GM03348 (cell line): ENCODE measurements at places on chromosomes 11 and 22.

- DNase-seq = peak; percentile 91
These were observed at the start of gene UFD1 for GRCh38 chr22:19478901-19479354. Gene UFD1 (minus strand): TSS chr22:19479193. CDS start chr22:19479085, 108 bp downstream.

DNA sequence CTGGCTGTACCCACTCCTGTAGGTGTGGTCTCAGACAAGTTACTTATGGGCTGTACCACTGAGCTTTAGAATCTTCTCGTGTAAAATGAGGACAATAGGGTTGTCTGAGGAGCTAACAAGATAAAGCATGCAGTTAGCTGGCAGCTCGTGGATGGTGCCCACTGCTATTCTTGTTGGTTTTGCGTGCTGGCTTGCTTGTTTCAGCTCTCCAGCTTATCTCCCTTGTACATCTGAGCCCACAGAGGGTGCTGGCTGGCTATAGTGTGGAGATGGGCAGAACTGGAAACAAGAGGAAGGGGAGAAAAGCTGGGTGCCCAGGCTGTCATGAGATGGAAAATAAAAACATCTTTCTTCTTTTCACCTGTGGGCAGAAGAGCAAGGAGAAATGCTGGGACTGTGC lies 46.5 kb upstream of the GALNT18 start:
- no peak for DNase-seq

DNA sequence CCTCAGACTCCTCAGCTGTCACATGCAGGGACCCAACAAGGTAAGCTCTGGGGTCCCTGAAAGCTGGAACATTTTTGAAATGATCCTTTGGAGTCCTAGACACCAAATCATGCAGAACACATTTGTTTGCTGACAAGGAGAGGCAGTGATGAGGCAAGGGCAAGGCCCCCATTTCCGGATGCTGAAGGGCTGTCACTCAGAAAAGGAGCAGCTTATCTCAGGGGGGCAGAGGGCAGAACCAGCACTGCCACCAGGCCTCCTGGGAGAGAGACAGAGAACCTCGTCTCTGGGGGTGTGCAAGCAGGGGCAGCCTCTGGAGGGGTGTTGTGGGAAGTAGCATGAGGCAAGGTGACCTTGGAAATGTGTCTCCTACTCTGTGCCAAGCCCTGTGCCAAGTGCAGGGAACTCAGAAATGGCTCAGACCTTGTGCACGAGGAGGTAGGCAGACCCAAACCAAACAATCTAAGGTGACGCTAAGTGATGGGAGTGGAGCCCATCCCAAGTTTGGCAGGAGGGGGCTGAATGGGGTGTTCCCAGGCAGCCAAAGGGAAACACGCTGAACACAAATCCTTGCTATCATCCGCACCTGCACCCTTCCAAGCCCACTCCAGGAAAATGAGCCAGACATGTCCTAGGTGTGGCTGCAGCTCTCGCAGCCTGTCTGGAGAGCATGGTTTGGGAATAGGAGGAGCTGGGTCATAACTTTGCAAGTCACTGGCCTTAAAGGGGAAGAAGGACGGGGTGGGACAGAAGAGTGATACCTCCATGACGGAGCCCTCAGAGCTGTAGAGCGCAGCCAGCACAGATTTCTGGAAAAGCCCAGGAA lies 94.2 kb downstream of the PDE2A start:
- no peak for DNase-seq

DNA sequence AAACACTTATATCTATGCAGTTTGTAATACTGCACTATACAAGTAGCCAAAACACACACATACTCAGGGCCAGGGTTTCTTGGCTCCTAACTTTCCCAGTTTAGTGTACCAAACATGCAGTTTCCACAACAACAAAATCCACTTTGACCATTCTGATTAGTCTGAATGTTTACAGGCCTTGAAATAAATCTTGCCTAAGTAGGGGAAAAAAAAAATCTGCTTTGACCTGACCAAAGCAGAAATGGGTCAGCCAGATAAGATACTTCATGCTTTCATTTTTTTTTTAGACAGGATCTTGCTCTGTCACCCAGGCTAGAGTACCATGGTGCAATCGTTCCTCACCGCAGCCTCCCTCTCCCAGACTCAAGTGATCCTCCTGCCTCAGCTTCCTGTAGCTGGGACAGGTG lies 10.1 kb downstream of the PRR14L start:
- DNase-seq = no peak

- no peak for DNase-seq
These were observed 37.0 kb downstream of the TRIOBP start for GRCh38 chr22:37733625-37734401.

DNA sequence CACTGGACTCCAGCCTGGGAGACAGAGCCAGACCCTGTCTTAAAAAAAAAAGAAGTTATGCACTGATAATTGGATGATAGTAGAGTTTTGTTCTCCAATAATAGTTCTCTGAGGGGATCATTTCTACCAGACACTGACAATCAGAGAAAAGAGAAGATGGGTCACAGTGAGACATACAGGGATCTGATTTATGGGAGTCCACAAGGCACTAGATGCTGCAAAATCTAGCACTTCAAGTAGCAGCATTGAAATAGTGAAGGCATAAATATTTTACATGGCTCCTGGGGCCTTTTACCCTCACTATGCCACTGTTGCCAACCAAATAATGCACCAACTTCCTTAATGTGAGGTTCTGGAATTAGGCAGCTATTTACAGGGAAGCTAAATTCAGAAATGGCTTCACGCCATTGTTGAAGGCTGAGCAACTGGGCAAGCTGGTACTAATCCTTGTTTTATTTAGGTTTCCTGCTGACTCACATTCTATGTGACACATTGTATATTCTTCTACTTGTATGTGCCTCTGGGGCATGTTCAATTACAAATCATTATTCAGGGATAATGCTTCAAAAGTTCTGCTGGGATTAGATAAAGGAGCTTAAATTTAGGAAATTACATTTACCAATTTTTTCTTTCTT lies 38.2 kb upstream of the ABTB2 start:
- peak; percentile 37 for DNase-seq

GRCh38 chr11:112453601-112454577 lies 193.2 kb upstream of the PLET1 start:
- DNase-seq = peak; percentile 31

DNA sequence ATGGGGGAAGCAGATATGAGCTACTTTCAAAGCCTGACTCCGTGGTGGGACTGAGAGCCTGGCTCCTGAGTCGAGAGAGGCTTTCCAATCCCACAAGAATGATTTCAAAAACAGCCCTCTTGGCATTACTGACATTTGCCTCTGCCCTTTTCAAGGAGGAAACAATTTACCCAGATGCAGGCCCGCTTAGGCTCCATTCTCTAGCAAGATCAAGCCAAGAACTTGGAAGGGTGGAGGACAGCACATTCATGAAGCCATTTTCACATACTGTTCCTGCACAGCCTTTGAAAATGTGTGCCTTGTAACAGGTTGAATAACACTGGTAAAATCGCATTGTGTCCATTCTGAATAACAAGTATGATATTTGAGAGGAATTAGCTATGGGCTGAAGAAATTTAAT lies 58.2 kb upstream of the EED start:
- DNase-seq = no peak

GRCh38 chr22:38412435-38413084 lies 42.4 kb downstream of the KCNJ4 start:
- DNase-seq = peak; percentile 63

GRCh38 chr11:6566704-6567370 lies 36.6 kb downstream of the RRP8 start:
- no peak for DNase-seq

- DNase-seq = no peak
These were observed 13.7 kb downstream of the PAX6 start for GRCh38 chr11:31797190-31798056.

- DNase-seq = no peak
These were observed 7.5 kb upstream of the SLC15A3 start for GRCh38 chr11:60959431-60959830.

DNA sequence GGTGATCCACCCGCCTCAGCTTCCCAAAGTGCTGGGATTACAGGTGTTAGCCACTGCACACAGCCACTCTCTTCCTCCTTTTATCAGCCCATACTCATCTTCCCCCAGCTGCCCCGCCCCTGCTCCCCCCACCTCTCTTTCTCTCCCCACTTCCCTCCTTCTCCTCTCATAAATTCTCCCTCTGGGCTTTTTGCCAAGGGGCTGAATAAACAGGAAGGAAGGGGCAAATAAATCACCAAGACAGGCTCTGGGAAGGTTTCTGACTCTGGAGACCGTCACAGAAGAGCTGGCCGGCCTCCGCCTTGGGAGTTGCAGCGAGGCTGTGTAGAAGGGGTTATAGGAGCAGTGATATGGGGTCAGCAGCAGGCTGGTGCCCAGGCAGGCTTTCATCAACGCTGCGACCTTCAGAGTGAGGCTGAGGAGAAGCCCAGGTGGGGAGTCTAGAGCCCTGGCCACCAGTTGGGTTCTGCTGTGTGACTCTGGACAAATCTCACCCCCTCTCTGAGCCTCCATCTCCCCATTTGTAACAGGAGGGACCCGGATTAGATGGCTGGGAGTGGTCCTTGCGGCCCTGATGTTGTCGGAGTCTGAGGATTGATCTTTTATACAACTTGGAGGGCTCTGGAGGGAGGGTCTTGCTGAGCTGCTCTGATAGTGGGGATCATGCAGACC lies 62.6 kb upstream of the RASD2 start:
- DNase-seq = peak; percentile 65

DNA sequence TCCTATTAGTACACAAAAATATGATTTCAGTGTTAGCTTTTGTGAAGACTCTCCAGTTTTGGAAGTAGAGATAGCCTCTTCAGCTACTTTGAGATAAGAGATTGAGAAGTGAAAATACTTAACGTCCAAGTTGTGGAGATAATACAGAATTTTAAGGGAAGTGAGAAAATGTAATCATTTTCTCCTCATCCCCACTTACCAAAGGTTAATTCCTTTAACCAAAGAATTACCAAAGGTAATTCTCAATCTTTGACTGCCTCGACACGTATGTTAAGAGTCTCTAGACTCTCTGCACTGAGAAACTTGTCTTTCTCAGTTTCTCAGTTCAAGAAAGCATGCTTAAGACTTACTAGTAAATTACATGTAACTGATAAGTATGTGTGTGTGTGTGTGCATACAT lies 15.3 kb downstream of the C11orf54 start:
- DNase-seq = no peak
